ENCODE measurements at places on chromosomes 1 and 21. TPM values are rescaled to one million over a fixed set of nuclear protein-coding genes. Genes with fewer than 3 reads are reported as not detected.
A peak's percentile ranks its signal among the peaks of the same experiment; 100 is the strongest.

DNA sequence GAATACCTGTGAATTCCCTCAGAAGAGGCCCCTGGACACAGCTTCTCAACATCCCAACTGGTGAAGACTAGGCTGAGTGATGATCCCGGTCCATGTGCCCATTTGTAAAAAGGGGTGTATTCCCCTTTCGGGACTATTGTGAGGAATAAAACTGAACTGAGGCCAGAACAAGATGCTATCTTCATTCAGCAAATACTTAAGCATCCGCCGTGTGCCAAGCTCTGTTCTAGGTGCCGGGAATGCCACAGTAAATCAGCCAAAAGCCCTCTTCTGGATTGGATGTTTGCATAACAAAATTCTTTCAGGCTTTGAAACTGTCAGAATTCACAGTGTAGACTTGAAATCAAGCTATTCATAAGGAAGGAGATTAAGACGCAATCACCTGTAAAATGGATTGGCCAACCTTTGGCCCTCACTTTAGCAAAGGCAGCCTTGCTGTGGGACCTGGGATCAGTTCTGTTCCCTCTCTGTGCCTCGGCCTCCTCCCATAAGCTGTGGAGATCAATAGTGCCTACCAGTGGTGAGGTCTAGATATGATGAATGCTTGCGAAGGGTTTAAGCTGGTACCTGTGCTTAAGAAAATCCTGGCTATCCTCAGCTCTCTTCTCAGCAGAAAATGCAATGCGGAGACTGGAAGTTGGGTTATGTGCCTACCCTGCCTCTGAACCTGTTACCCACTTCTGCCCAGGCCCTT, 1.8 kb downstream of the ALPL start:
- peaks cover 6% of the 10 kb centered on the region for H3K4me1 ChIP-seq
- no peak overlapping the region for H3K4me3 ChIP-seq
- H3K27me3 ChIP-seq: no peaks in the 10 kb centered on the region
- H3K27ac ChIP-seq: peak overlapping the region; percentile 74
- peak; percentile 53 for DNase-seq

Gene NUF2
- total RNA-seq: 6.3 TPM

GRCh38 chr1:17765444-17766411, 10.6 kb downstream of the ACTL8 start:
- H3K27ac ChIP-seq: no peak overlapping the region
- H3K27me3 ChIP-seq: no peaks in the 10 kb centered on the region
- H3K4me1 ChIP-seq: no peaks in the 10 kb centered on the region

Gene COL11A1
- total RNA-seq: 0.23 TPM

DNA sequence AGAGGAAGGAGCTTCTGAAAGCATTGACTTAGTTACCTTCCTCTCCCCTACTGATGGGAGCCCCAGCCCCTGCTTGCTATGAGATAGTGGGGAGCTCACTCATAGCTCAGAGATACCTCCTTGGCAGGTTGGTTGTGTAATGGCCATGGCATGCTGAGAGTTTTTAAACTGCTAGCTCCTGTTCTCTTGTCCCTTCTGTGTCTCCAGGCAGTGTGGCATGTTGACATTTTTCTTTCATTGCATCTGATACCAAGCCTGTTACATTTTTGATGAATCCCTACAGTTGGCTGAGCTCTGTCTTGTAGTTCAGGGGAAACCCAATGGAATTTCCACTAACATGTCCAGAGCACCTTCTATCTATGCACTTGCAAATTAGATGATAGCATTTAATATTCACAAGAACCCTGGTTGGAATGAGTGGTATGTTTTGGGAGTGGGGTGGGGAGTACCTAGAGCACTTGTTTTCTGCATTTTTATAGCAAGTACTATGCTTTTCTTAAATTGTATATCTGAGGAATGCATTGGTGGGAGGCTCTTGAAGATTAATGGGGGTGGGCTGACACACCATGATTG, 39.1 kb upstream of the EFCAB14 start:
- H3K36me3 ChIP-seq: no peaks in the 10 kb centered on the region
- H3K27ac ChIP-seq: peak overlapping the region; percentile 68
- H3K27me3 ChIP-seq: no peaks in the 10 kb centered on the region
- DNase-seq: no peak
- peaks cover 3% of the 10 kb centered on the region for H3K4me1 ChIP-seq

Gene ST6GALNAC5
- 49.2 TPM for total RNA-seq

- no peak for DNase-seq
- no peaks in the 10 kb centered on the region for H3K27me3 ChIP-seq
- no peaks in the 10 kb centered on the region for H3K4me1 ChIP-seq
Measured at GRCh38 chr1:42998386-42998785, 39.7 kb upstream of the SLC2A1 start.

Gene KRTAP19-3
- not detected for total RNA-seq

- H3K4me3 ChIP-seq: no peak overlapping the region
- no peaks in the 10 kb centered on the region for H3K27me3 ChIP-seq
- DNase-seq: no peak
- H3K36me3 ChIP-seq: peaks cover 24% of the 10 kb centered on the region
Measured at GRCh38 chr1:161839591-161839990, 73.5 kb downstream of the ATF6 start.

Gene VTCN1
- not detected for total RNA-seq

GRCh38 chr1:229229721-229230139, 41.2 kb upstream of the RAB4A start:
- H3K4me1 ChIP-seq: peaks cover 26% of the 10 kb centered on the region
- H3K36me3 ChIP-seq: no peaks in the 10 kb centered on the region
- peak; percentile 57 for DNase-seq
- H3K27ac ChIP-seq: peak overlapping the region; percentile 35
- no peaks in the 10 kb centered on the region for H3K27me3 ChIP-seq

Gene ILDR2
- total RNA-seq: 1.3 TPM

Gene LCK
- total RNA-seq: 9.7 TPM

Gene RGS7
- total RNA-seq: not detected

GRCh38 chr1:93614986-93615581, 66.6 kb downstream of the BCAR3 start:
- H3K27me3 ChIP-seq: no peaks in the 10 kb centered on the region
- H3K27ac ChIP-seq: no peak overlapping the region
- no peak for DNase-seq
- no peak overlapping the region for H3K4me3 ChIP-seq

Gene JAM2
- 12.9 TPM for total RNA-seq

- H3K4me1 ChIP-seq: no peaks in the 10 kb centered on the region
- no peak for DNase-seq
- H3K27me3 ChIP-seq: no peaks in the 10 kb centered on the region
- H3K4me3 ChIP-seq: no peak overlapping the region
- no peaks in the 10 kb centered on the region for H3K36me3 ChIP-seq
- no peak overlapping the region for H3K27ac ChIP-seq
Measured at GRCh38 chr1:190029441-190029840, 448.2 kb downstream of the BRINP3 start.

GRCh38 chr1:202807451-202807925, 733 bp downstream of the KDM5B start:
- no peak for DNase-seq
- peak overlapping the region; percentile 93 for H3K27ac ChIP-seq
- H3K36me3 ChIP-seq: no peaks in the 10 kb centered on the region
- peaks cover 47% of the 10 kb centered on the region for H3K4me1 ChIP-seq
- H3K27me3 ChIP-seq: no peaks in the 10 kb centered on the region
- H3K4me3 ChIP-seq: peak overlapping the region; percentile 81

Gene LDLRAD1
- 3.4 TPM for total RNA-seq

DNA sequence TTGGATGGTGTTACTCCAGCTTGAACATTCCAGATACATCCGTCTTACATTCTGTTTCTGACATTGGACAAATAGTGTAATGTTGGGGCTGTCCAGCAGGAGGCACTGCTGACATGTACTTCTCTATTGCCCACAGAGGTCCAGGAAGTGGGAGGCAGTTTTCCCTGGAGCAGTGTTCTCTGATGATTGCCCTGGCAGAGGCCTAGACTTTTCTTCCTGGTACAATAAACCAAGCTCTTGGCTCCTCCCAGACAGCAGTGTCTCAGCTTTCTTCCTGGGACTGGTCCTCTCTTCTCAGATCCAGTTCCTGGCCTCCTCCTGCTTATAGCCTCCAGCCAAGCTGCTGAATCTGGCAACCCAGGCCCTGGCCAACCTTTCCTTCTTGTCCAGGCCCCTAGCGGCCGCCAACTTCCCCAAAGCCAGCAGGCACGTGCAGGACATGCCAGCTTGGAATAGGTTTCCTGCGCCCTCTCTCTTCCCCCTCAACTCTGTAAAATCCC, 14.9 kb upstream of the IFNLR1 start:
- no peaks in the 10 kb centered on the region for H3K36me3 ChIP-seq
- no peaks in the 10 kb centered on the region for H3K27me3 ChIP-seq

Gene CSF3R
- 246 TPM for total RNA-seq

DNA sequence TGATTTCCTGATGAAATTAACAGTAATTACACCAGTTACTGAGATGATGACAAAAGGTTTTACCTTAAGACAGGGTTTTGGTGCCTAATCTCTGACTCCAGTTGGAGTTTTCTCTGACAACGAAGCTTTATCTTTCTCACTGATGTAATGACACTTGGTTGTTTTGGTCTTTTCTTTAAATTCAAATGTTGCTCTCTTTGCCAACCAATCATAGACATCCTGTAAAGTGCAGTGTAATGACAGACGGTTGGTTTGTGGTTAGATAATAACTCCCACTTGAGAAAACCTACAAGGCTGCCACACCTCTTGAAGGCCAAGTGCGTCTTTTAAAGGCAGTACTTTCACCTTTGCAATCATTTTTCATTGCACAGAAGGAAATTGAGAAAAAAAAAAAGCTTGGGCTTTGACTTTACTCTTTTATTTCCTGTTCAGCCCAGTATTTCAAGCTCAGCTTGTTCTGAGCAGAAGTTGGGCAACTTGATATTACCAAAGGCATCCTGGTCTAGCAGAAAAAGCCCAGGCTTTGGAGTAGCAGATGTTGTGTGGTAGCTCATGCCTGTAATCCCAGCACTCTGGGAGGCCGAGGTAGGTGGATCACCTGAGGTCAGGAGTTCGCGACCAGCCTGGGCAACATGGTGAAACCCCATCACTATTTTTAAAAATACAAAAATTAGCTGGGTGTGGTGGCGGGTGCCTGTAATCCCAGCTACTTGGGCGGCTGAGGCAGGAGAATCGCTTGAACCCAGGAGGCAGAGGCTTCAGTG, 14.9 kb downstream of the PDIK1L start:
- peaks cover 60% of the 10 kb centered on the region for H3K4me1 ChIP-seq
- no peaks in the 10 kb centered on the region for H3K36me3 ChIP-seq
- DNase-seq: peak; percentile 69
- no peak overlapping the region for H3K4me3 ChIP-seq
- no peaks in the 10 kb centered on the region for H3K27me3 ChIP-seq

Gene CASZ1
- total RNA-seq: 112 TPM

DNA sequence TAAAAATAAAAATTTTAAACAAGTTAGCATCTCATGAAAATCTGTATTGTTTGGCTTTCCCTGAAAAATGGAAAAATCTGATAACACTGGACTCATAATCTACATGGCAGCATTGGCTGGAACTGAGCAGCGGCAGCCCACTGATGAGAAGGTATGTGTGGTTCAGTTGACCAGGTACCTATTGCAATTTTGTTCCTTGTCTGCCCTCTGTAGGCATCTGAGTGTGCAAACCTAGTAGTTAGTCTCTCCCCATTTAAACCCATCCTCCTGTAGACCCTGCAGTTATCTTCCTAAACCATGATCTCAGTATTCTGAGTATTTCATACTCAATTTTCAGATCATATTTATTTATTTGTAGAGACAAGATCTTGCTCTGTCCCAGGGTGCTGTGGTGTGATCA, 59.4 kb upstream of the SERBP1 start:
- H3K4me3 ChIP-seq: no peak overlapping the region
- H3K4me1 ChIP-seq: no peaks in the 10 kb centered on the region

- no peaks in the 10 kb centered on the region for H3K36me3 ChIP-seq
- H3K4me3 ChIP-seq: peak overlapping the region; percentile 69
- peaks cover 50% of the 10 kb centered on the region for H3K4me1 ChIP-seq
- H3K27me3 ChIP-seq: no peaks in the 10 kb centered on the region
- DNase-seq: peak; percentile 22
Measured at GRCh38 chr1:31064718-31065309, 703 bp downstream of the PUM1 start.

DNA sequence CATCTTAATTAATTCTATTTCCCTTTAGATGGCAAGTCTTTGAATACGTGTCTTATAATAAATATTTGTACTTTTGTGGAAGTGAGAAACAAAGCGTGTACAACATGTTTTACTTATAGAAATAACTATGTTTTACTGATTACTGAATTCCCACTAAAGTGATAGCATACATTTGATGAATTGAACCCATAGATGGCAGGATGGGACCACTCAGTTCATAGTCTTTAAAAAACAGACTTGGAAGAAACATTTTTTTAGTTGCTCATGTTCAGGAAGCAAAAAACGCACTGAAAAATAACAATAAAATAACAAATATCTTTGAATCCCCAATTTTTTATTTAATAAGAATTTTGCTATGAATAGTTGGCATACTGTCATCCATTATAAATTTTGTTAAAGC, 507.1 kb upstream of the ZRANB2 start:
- H3K27me3 ChIP-seq: no peaks in the 10 kb centered on the region
- H3K4me3 ChIP-seq: no peak overlapping the region
- DNase-seq: no peak
- H3K4me1 ChIP-seq: no peaks in the 10 kb centered on the region
- no peaks in the 10 kb centered on the region for H3K36me3 ChIP-seq

DNA sequence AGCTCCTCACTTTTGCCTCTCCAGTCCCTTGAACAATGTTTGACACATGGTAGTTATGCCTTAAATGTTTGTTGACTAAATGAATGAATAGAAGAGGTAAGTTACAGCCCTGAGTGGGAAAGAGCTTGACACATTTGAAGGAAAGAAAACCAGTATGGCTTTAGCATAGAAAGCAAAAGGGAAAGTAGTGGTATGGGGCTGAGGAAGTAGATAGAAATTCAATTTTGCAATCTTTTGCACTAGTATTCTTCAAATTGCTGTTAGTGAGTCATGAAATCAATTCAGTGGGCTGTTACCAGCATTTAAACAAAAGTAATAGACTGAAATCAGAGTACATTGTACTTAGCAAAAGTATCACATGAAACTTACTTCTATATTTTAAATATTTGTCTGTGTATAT, 21.1 kb downstream of the PLA2G4A start:
- H3K4me1 ChIP-seq: peaks cover 7% of the 10 kb centered on the region
- no peak for DNase-seq
- H3K4me3 ChIP-seq: no peak overlapping the region
- H3K27me3 ChIP-seq: no peaks in the 10 kb centered on the region
- peak overlapping the region; percentile 16 for H3K27ac ChIP-seq

- H3K36me3 ChIP-seq: no peaks in the 10 kb centered on the region
- no peak overlapping the region for H3K4me3 ChIP-seq
- no peaks in the 10 kb centered on the region for H3K4me1 ChIP-seq
- no peak overlapping the region for H3K27ac ChIP-seq
- no peak for DNase-seq
Measured at GRCh38 chr1:37647281-37647680, 12.6 kb upstream of the RSPO1 start.

Gene TENT5C
- total RNA-seq: 16.7 TPM

Gene OR2L5
- total RNA-seq: not detected

- H3K27me3 ChIP-seq: no peaks in the 10 kb centered on the region
- no peak overlapping the region for H3K4me3 ChIP-seq
- peak overlapping the region; percentile 11 for H3K27ac ChIP-seq
- H3K36me3 ChIP-seq: no peaks in the 10 kb centered on the region
Measured at GRCh38 chr1:13757693-13758092, 57.7 kb downstream of the PRDM2 start.
